Thymus (tissue), 14 donors: ENCODE measurements at places on chromosomes 6 and 20. TPM values are rescaled to one million over a fixed set of nuclear protein-coding genes. Genes with fewer than 3 reads are reported as not detected.

GRCh38 chr20:4613718-4614620 lies 107.7 kb upstream of the PRND start:
- DNase-seq: no peak

The CDH26 gene
- 14.7 TPM for polyA plus RNA-seq

- DNase-seq: no peak
These were observed 106.6 kb downstream of the ATXN1 start for GRCh38 chr6:16654701-16655100.

GRCh38 chr20:4320291-4320690 lies 304.9 kb upstream of the RNF24 start:
- no peak for DNase-seq

- DNase-seq: no peak
These were observed 26.8 kb downstream of the MCM8 start for GRCh38 chr20:5977223-5977622.

The TXLNB gene
- polyA plus RNA-seq: 6.3 TPM

- DNase-seq: no peak
These were observed 141.1 kb upstream of the RNF24 start for GRCh38 chr20:4156411-4156810.

DNA sequence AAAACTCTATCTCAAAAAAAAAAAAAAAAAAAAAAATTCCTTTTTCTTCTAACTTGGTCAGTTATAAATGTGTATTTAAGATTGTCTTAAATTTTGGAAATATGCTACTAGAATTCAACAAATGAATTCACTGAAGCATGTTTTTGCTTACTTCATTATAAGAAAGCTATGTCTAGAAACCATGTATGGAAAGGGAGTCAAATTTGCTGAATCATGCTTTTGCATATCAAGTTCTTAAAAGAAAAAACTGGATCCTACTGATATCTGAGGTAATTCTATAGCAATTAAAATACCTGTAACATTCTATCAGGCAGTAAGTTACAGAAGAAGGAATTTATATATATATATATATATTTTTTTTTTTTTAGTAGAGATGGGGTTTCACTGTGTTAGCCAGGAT lies 27.7 kb downstream of the AKIRIN2 start:
- DNase-seq: no peak

- DNase-seq: no peak
These were observed 103.4 kb downstream of the ERMARD start for GRCh38 chr6:169854813-169855212.

- no peak for DNase-seq
These were observed 4.2 kb downstream of the SYNDIG1 start for GRCh38 chr20:24473435-24474223.
